ENCODE measurements at places on chromosomes 2 and 18. TPM values are rescaled to one million over a fixed set of nuclear protein-coding genes. Genes with fewer than 3 reads are reported as not detected.

Gene GPBAR1
- 2.1 TPM for polyA plus RNA-seq

Gene LHCGR
- 4.3 TPM for polyA plus RNA-seq

Gene SALL3
- not detected for polyA plus RNA-seq

Gene BOLL
- polyA plus RNA-seq = not detected

Gene EEF1B2
- 406 TPM for polyA plus RNA-seq

Gene MOCOS
- 10.0 TPM for polyA plus RNA-seq

Gene CERKL
- not detected for polyA plus RNA-seq

Gene ASB18
- not detected for polyA plus RNA-seq

Gene OSBPL6
- 0.98 TPM for polyA plus RNA-seq

Gene RBKS
- polyA plus RNA-seq = 14.6 TPM

Gene PRR30
- polyA plus RNA-seq = not detected

Gene NCKAP5
- 3.1 TPM for polyA plus RNA-seq

Gene GALR1
- polyA plus RNA-seq = 1.2 TPM

Gene VWA3B
- polyA plus RNA-seq = not detected

Gene CFC1
- polyA plus RNA-seq = 6.0 TPM

Gene C2orf69
- polyA plus RNA-seq = 7.8 TPM

Gene TIMM21
- 17.7 TPM for polyA plus RNA-seq

Gene RABL2A
- 34.4 TPM for polyA plus RNA-seq

Gene SOS1
- polyA plus RNA-seq = 30.1 TPM

Gene SERPINB11
- polyA plus RNA-seq = not detected

Gene SPATA3
- not detected for polyA plus RNA-seq

Gene CAB39
- 10.5 TPM for polyA plus RNA-seq

Gene DSC3
- 0.13 TPM for polyA plus RNA-seq

Gene CRYGD
- polyA plus RNA-seq = not detected

Gene DYNAP
- not detected for polyA plus RNA-seq

Gene BCL2
- 1.2 TPM for polyA plus RNA-seq

Gene E2F6
- 16.6 TPM for polyA plus RNA-seq

Gene G6PC2
- polyA plus RNA-seq = not detected

Gene TP53I3
- 18.8 TPM for polyA plus RNA-seq

Gene ST6GAL2
- polyA plus RNA-seq = 0.03 TPM

Gene NOL4
- polyA plus RNA-seq = 2.1 TPM

Gene FTCDNL1
- 3.4 TPM for polyA plus RNA-seq

Gene DPYSL5
- polyA plus RNA-seq = 1.6 TPM

Gene CAVIN2
- 16.8 TPM for polyA plus RNA-seq

Gene DSEL
- 1.0 TPM for polyA plus RNA-seq

Gene EPC2
- polyA plus RNA-seq = 8.3 TPM

Gene UGT1A5
- polyA plus RNA-seq = not detected

Gene IL36G
- not detected for polyA plus RNA-seq

Gene ZNF385B
- 2.0 TPM for polyA plus RNA-seq

Gene PLEKHH2
- 3.0 TPM for polyA plus RNA-seq

Gene TUBA4B
- 0.07 TPM for polyA plus RNA-seq
